ENCODE measurements at places on chromosomes 1 and 21.
A peak's percentile ranks its signal among the peaks of the same experiment; 100 is the strongest.

- ATAC-seq: peak; percentile 66
These were observed 100.9 kb downstream of the PLPPR5 start for GRCh38 chr1:98903726-98904125.

DNA sequence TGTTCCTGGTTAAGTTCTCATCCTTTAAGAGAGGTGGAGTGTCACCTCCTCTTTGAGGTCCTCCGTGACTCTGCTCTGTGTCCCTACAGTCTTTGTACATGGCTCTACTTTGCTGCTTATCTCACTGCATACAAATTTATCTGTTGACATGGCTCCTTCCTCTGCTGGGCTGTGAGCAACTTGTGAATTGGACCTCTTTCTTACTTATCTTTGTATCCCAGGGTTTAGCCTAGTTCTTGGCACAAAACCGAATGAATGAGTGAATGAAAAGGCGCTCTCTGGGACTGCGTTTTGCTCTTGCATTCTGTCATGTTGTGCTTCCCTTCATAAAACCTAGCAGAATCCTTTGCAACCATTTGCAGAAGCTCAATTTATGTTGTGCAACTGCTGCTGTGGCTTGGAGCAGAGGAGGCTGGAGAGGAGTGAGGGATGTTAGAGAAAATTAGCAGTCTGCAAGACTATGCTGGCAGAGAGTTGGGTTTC, 12.4 kb downstream of the SLC26A9 start:
- ATAC-seq: no peak

- peak; percentile 69 for ATAC-seq
These were observed 3.5 kb upstream of the TIAM1 start for GRCh38 chr21:31347435-31348032.

GRCh38 chr1:207151920-207152319, 47.9 kb downstream of the C4BPA start:
- no peak for ATAC-seq

DNA sequence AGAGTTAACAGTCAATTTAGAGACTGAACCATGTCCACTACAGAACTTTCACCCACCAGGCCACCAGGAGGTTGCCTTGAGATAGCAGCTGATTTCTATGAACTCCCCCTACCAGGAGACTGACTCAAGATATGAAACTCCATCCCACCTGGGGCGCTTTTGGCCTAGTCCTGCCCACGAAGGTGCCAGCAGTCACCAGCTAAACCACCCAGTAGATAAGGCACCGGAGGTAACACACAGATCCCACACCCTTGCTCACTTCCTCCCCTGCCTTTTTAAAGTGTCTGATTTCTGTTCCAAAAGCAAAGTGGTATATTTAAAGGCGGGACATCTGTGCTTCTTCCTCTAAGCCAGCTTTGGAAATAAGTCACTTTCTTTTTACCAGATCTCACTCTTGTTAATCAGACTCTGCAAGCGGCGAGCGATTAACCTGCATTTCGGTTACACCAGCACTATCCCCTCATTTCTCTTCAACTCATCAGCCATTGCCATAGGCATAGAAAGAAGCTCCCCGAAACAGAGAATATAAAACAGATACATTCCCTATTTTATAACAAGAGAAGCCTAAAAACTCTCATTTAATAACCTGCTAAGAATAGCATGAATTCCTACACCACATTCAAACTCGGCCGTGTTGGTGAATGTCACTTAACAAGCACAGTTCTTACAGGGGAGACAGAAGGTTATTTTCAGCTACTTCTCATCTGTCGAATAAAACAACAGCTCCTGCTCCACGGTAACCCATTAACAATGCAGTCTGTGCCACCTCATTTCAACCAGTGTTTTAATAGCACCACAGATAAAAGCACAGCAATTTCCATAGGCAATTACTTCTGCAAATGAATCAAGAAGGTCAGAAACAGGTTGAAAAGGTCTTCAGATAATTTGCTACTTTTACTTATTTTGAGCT, 318.1 kb downstream of the KCNH1 start:
- no peak for ATAC-seq

DNA sequence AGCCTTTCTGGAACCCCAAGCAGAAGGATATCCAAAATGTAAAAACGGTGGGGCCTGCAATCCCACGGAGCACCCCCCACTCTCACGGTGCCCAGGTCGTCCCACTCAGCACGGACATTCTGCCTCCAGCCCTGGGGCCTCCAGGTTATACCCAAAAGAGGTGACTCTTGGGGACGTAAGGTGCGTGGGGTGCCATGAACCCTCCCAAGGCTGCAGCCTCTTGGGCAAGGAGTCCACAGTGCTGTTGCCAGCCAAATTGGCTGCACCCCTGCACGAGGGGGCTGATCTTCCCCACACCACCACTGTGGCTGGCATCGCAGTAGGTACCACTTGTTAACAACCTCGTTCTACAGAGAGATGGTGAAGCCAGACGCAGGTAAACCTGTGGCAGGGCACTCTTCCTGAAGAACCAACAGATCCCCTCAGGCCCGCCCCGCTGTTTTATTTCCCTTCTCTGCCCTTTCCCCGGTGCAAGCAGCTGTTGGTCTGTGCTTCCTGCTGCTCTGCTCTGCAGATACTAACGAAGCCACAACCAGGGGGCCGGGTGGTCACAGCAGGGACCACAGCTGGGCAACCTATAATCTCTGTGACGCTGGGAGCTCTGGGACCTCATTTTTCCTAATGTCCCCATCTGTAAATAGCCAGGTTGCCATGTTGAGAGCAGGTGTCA, 8.7 kb downstream of the TFF3 start:
- ATAC-seq: no peak

DNA sequence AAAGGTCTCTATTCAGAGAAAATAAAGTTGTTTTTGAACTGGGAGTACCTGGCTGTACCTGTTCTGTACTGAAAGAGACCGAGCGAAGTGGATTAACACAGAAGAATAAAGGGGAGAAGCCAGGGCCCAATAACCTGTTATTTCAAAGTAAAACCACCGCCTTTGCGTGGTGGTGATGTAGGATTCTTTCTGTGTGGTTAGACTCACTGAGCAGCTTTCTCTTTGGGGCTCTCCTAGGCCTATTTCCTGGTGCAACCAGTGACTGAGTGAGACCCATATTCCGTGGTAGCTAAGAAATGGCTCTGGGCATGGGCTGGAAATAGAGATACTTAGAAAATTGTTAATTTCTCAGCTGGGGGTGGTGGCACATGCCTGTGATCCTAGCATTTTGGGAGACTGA, 99.9 kb downstream of the XCL2 start:
- ATAC-seq: no peak

DNA sequence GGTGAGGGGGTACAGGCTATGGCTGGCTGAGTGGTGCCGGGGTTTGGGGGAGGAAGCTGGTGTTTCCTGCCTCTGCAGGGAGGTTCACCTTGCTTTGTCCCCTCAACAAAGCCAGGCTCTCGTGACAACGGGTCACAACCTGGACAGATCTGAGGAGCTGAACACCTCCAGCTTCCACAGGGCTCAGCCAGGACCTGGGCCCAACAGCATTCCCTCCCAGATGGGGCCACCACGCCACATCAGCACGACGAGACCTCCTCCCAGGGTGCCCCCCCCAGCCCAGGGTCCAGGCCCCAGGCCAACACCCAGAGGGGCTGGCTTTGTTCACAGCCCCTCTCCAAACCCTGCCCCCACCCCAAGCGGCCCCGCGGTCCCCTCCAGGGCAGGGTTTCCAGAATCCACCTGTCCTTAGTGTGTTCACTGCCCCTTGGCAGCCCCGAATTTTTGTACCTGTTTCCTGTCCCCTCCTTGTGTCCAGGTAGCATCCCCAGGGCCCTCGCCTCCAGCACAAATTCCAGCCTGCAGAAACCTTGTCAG, 34.7 kb downstream of the UBE2G2 start:
- ATAC-seq: no peak

- no peak for ATAC-seq
These were observed 22.9 kb upstream of the MTF2 start for GRCh38 chr1:93056214-93056613.

DNA sequence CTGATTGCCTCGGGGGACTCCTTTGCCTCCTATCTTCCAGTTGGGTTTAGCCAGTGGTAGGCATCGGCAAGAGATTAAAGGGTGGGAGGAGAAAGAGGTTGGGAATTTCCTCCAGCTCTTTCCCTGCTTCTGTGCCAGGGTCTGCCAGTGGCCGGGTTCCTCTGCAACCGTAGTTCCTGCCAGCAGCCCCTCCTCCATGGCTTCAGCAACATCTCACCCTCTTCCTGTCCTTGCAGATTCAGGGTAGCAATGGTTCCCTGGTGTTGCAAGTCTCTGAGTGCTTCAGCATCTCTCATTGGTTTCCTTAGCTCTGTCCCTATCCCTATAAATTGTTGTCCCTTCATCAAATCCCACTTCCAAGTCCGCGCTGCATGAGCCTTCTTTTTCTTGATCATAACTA, 223.1 kb upstream of the JUN start:
- ATAC-seq: no peak

- peak; percentile 29 for ATAC-seq
These were observed 30.5 kb downstream of the SOX13 start for GRCh38 chr1:204103431-204103741.

DNA sequence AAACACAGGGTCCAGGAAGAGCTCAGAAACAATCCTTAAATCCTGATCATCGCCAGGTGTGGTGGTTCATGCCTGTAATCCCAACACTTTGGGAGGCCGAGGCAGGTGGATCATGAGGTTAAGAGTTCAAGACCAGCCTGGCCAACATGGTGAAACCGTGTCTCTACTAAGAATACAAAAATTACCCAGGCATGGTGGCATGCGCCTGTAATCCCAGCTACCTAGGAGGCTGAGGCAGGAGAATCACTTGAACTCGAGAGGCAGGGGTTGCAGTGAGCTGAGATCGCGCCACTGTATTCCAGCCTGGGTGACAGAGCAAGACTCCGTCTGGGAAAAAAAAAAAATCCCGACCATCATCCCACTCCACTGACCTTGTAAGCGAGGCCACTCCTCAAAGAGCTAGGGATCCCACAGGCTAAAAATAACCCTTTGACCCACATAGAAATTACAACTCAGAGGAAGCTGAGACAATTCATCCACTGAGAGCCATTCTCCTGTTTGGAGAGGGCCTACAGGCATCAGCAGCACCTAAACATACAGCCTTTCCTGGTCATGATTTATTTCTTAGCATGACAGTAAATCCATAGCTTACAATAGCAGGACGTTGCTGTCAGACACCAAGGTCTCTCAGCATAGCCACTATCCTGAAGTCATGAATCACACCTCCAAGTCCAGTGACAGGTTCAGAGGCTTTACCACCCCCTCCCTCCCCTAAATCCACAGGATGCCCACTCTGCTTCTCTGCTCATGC, 66.7 kb downstream of the TGFBR3 start:
- ATAC-seq: no peak

GRCh38 chr1:75672528-75673393, 51.7 kb upstream of the ACADM start:
- ATAC-seq: peak; percentile 94

GRCh38 chr1:18831656-18832055, 27.8 kb downstream of the TAS1R2 start:
- ATAC-seq: no peak
